ENCODE measurements at places on chromosomes 6 and 20. TPM values are rescaled to one million over a fixed set of nuclear protein-coding genes. Genes with fewer than 3 reads are reported as not detected.

DNA sequence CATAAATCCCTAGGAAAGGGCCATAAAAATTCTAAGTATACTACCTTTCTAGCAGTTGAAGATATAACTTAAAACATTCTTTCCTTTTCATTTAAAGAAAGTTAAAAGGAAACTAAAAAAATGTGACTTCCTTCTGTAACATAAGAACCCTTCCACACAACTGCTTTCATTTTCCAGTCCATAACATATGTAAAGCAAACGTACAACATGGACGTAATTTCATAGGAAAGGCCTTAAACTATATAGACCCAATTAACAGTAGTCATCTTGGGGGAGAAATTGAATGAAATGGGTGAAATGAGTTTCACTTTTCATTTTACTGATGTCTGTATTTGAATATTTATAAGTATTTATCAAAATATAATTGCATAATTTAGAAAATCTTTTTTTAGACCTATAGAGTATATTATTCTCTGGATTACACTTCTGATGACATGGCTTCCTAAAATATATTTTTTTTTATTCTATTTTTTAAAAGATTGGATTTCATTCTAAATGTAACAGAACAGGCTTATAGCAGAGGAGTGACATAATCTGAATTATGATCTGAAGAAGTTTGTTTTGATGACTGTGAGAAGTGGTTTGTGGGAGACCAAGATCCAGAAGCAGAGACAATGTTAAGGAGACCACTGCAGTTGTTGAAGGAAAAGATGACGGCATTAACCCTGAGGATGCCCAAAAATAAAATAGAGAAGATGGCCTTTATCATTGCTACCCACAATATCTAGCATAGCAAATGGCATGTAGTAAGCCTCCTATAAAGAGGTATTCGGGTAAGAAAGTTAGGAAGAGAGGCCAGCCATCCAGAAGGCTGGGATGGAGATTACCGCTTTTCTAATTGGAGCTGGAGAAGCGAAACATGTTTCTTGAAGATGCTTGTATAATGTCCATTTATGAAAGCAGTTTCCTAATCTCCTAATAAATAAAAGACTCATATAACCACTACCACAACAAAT lies 260.4 kb downstream of the PTPRK start:
- no peak for DNase-seq

GRCh38 chr6:72212686-72213085 lies 326.3 kb downstream of the RIMS1 start:
- no peak for DNase-seq

DNA sequence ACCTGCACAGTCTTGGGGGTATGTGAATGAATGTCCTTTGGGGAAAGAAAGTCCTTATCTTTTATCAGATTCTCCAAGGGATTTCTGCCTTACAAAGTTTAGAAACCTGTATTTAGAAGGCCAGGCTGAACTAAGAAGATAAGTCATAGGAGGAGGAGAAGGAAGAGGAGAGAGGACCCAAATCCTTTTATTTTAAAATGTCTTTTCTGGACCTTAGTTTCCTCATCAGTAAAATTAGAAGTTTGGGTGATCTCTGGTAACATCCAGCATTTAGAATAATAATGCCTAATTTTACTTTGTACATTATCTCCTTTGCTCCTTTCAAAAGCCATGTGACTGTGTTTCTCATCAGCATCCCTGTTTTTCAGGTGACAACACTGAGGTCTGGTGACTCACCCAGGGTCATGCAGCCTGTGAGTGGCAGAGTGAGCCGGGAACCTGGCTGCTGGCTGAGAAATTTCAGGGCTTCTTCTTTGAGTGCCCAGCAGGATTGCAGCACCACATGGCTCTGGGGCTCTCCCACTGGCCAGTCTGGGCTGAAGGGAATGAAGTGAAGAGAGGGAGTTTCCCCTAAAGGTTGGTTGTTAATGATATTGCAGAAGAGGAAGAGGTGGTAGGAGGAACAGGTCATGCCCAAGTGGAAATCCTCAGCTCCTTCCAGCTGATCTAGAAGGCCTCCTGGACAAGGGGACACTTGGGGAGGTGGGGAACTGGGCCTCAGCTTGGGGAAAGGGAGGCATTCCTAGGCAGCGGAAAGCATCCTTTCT lies 34.0 kb downstream of the VEGFA start:
- DNase-seq: no peak

DNA sequence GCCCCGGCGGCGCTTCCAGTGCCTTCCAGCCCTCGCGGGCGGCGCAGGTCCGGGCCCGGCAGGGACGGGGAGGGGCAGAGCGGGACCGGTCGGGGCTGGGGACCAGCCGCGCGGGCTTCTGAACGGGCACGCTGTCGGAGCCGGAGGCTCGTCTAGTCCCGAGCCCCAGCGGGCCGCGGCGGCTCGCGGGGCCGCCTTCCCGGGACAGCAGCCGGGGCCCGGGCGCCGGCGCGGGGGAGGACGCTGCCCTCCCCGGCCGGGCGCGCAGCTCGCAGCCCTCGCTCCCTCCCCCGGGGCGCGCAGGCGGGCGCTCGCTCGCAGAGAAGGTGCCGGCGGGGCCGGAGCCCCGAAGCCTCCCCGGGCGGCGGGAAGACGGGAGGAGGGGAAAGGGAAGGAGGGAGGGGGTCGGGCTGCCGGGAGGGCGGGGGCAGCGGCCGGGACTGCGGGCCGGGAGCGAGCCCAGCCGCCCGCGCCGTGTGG lies 696 bp upstream of the SIRPA start:
- DNase-seq: no peak

DNA sequence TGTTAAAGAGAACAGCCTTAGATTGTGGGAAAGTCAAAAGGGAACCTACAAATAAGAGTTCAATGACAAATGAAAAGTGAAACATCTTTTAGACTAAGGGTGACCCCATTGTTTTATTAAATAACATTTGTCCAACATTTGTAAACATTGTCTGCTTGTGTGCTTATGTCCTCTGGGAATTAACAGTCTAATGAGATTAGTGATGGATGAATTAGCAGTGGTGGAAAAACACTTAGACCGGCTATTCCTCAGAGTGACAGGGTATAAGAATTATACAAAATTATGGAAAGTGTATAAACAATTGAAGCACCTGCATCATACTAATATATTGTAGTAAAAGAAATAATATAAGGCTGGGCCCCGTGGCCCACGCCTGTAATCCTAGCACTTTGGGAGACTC lies 29.3 kb upstream of the HFE start:
- no peak for DNase-seq

GRCh38 chr6:43671801-43672690 lies 15.5 kb downstream of the MRPS18A start:
- DNase-seq: no peak

DNA sequence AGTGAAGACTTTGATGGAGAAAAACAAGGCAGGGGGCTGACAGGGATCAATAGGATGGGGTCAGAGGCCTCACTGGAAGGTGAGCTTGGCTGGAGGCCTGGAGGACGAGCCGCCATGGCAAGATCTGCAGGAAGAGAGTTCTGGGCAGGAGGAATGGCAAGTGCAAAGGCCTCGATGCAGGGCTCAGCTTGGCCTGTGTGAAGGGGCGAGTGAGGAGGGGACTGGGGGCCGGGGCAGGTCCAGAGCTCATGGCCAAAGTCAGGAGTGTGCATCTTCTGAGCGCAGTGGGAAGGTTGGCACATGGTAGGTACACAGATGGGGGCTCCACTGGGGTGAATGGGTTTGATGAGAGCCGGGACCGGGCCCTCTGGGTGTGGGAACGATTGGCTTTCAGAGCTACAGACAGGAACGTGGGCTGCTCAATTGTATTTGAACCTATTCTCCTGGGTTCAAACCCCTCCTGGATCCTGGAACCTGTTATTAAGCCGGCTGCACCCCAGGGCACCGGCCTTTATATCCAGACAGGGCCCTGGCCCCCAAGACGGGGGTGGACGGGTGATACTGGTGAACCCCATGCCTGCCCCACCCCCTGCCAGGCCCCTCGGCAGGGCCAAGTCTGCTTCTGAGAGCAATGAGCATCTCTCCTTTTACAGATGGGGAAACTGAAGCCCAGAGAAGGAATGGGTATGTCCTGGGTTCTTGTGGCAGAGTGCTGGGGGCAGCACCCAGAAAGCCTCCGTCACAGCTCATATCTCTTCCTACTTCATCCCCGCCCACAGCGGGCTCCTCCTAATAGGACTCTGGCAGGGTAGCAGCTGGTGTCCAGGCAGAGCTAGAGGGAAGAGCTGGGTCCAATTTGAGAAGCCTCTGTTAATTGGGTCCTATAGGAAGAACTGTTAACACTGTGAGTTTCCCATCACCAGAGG lies 106.1 kb downstream of the CEBPB start:
- no peak for DNase-seq

GRCh38 chr6:11869672-11870340 lies 91.2 kb upstream of the ADTRP start:
- DNase-seq: peak; percentile 14

DNA sequence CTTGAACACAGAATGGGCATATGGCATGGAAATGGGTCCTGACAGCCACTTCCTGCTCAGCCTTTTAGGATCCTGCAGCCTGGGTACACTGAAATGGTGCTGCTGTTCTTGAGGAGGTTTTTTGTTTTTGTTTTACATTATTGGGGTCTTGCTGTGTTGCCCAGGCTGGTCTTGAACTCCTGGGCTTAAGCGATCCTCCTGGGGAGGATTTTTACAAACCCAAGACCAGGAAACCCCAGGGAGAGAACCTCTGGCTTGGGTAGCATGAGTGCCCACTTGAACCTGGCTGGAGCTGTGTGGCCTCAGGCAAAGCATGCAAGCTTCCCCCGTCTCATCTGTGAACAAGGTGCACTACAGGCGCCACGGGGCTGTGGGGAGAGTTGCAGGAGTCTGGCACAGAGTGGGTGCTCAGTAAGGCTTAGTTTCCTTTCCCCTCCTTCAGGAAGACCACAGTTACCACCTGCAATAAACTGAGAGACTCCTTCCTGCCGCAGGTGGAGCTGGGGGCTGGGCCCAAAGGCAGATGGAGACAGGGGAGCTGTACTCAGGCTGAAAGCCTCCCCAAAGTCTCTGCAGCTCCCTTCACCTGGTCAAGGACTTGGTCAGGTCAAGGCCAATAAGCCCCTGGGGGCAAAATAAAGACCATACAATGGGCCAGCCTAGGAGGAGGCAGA lies 1.8 kb downstream of the SLA2 start:
- DNase-seq: no peak

DNA sequence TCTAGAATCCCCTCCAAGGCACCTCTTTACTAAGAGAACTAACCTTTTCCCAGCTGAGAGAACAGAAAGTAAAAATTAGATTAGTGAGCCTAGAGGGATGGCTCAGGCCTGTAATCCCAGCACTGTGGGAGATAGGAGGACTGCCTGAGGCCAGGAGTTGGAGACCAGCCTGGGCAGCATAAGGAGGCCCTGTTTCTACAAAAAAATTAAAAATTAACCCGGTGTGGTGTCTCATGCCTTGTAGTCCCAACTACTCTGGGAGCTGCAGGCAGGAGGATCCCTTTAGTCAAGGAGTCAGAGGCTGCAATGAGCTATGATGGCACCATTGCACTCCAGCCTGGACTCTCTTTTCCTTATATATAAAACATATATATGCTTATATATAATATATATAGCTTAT lies 5.5 kb upstream of the OOEP start:
- no peak for DNase-seq

- no peak for DNase-seq
Observed at GRCh38 chr6:106103728-106104109, 17.6 kb downstream of the PRDM1 start.

GRCh38 chr6:94254689-94255088 lies 835.3 kb upstream of the EPHA7 start:
- no peak for DNase-seq

DNA sequence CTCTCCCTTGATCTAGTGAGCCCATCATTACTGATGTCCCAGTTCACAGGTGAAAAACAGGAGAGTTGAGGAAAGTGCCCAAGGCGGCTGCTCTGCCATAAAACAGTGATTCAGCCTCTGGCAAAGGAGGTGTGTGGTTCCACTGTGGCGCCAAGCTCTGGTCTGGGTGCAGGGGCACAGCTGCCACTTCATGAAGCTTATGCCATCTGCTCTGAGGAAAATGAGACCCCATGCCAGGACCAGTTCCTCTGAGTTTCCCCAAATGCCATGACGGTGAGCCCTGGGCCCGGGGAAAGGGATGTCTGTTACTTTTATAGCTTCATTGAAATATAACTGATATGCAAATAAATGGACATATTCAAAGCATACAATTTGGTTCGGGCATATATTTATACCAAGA lies 33.7 kb upstream of the ZBP1 start:
- DNase-seq: no peak

DNA sequence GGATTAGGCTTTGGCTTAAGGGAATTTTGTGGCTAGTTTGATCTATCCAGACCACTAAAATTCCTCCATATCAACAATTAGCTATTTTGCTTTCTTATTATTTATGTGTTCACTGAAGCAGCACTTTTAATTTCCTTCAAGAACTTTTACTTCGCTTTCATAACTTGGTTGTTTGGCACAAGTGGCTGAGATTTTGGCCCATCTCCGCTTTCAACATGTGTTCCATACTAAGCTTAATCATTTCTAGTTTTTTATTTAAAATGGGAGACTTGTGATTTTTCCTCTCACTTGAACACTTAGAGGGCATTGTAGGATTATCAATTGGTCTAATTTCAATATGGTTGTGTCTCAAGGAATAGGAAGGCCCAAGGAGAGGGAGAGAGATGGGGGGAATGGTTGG lies 102.4 kb upstream of the HSF2 start:
- DNase-seq: no peak

- peak; percentile 10 for DNase-seq
Observed at GRCh38 chr6:23003671-23004467, 434.5 kb downstream of the HDGFL1 start.

POPDC3 gene
- 2.5 TPM for total RNA-seq

BNIP5 gene
- not detected for total RNA-seq

BHLHE23 gene
- 0.26 TPM for total RNA-seq

LST1 gene
- total RNA-seq: 4.2 TPM

BCAS1 gene
- 28.1 TPM for total RNA-seq

MOCS3 gene
- total RNA-seq: 4.9 TPM

PLAGL1 gene
- total RNA-seq: 131 TPM

Measured in urinary bladder (tissue), 4 donors.